Spinal cord (tissue), 10 donors: ENCODE measurements at places on chromosomes 2 and 18.

DNA sequence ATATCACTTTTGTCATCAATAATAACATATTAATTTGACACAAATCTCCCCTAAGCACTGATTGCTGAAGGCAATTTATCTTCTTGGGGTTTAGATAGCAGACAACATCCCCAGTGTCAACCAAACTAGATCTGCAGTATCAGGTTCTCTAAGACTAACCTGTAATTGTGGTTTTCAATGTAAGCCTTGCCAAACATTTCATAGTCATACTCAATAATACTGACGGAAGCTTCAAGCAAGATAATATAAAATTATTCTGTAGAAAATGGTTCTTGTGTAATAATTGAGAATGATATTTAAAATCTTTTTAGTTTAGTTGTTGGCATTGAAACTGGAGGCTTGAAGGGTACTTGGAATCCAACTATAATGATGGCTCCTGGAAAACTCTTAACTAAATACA is 186.3 kb downstream of the RIT2 start:
- no peak for DNase-seq

DNA sequence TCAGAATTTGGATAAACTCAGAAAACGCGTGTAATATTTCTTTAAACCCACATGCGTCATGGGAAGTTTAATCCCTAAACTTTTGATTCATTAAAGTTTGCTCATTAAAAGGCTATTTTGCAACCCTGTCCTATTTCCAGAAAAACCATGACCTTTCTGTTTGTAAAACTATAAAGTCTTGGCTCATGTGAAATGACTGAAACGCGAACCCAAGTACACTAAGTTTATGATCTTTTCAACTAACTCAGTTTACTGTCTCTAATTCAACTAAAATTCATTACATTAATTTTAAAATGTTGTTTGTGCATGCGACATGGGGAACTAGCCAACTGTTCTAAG is 3.9 kb upstream of the RPL31 start:
- DNase-seq: no peak

GRCh38 chr2:85675427-85675826 is 7.4 kb upstream of the SFTPB start:
- no peak for DNase-seq

DNA sequence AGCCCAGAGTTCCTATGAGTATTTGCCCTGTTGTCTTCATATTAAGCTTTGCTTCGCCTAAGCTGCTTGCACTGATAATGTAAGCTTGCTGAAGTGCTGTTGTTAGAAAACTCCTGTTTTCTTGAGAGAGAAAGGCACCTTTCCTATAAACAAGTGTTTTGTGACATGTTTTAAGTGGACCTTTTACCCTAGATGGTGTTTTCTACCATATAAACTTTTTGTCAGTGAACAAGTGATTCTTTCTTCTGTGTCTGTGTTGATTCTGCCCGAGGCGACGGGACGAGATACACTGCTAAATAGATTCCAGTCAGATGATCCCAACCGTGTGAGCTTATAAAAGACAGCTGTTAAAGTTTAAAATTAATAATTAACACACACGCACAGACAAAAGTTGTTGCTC is 24.1 kb downstream of the CABLES1 start:
- DNase-seq: no peak

- DNase-seq: no peak
Observed at GRCh38 chr2:120430957-120431356, 85.0 kb downstream of the INHBB start.

GRCh38 chr2:240506406-240507059 is 51.3 kb downstream of the ANKMY1 start:
- DNase-seq: no peak

DNA sequence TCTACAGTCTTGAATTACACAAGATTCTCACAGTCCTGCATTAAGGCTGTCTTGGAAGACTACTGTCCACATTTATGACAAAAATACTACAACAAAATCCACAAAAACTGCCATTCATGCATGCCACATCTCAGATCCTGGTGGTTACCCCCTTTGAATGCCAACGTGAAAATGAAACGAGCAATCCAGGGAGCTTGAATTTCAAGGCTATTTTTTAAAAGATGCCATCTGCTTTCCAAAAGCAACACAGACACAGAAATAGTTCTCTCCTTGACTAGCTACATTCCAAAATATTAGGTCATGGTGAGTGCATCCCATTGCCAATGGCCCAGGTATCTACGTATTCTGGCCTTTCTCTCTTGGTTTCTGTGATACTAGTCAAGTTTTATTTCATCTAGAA is 36.3 kb downstream of the IRS1 start:
- no peak for DNase-seq

DNA sequence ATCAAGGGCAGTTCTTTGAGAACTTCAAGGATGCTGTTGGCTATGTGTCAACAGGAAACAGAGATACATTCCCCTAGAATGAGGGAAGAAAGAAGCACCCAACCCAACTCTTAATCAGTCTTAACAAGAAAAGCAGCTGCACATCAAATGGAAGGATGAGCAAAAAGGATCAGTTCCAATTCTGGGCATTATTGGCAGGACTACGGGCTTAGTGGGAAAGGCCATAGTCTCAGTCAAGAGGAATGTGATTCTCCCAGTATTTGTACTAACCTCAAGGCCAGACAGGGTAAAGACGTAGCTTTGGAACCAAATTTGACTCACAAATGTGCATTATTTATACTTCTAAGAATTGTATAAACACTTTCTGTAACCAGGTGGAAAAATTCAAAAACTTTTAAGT is 18.2 kb downstream of the BMP10 start:
- no peak for DNase-seq

DNA sequence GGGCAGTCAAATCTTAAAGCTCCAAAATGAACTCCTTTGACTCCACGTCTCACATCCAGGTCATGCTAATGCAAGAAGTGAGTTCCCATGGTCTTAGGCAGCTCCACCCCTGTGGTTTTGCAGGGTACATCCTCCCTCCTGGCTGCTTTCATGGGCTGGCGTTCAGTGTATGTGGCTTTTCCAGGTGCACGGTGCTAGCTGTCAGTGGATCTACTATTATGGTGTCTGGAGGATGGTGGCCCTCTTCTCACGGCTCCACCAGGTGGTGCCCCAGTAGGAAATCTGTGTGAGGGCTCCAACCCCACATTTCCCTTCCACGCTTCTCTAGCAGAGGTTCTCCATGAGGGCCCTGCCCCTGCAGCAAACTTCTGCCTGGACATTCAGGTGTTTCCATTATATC is 105.2 kb upstream of the MSTN start:
- no peak for DNase-seq

DNA sequence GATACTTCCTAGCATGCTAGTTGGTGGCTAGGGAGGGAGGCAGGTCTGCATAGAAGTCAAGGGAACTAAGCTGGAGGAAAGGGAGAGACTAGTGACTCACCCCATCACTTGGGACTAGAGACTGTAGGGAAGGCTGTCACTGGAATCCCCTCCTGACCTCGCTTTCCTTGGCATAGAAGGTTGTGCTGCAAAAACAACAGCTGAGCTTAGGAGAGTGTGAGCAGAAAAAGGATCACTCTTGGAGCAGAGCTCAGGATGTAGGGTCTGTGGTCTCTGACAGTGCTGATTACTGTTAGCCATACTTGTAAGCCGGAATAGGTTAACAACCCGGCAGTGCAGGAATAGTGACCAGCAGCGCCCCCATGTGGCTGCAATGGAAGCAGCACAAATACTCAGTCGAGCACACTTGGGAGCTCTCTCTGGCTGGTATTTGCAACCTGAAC is 66.9 kb upstream of the SMAD2 start:
- DNase-seq: no peak

DNA sequence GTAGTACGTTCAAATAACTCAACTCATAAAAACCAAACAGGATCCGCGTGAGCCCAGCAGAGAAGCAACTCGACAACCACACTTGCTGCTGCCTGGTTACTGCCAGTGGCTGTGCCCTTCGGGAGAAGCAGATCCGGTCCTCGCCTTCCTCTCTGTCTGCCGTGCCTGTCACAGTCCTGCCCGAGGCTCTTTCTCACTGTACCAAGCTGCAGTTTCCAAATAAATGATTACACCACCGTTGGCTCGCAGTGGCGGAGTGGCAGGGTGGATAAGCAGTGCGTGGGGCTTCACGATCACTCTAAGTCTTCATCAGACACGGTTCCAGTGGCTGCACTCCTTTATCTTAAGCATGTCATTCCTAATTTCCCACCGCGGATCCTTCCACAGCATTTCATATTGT is 26.1 kb upstream of the SALL3 start:
- DNase-seq: no peak
